CD8-positive, alpha-beta memory T cell (primary cell): ENCODE measurements at places on chromosomes 7 and 10. TPM values are rescaled to one million over a fixed set of nuclear protein-coding genes. Genes with fewer than 3 reads are reported as not detected.
A peak's percentile ranks its signal among the peaks of the same experiment; 100 is the strongest.

CALCR gene
- total RNA-seq, result not detected

DNA sequence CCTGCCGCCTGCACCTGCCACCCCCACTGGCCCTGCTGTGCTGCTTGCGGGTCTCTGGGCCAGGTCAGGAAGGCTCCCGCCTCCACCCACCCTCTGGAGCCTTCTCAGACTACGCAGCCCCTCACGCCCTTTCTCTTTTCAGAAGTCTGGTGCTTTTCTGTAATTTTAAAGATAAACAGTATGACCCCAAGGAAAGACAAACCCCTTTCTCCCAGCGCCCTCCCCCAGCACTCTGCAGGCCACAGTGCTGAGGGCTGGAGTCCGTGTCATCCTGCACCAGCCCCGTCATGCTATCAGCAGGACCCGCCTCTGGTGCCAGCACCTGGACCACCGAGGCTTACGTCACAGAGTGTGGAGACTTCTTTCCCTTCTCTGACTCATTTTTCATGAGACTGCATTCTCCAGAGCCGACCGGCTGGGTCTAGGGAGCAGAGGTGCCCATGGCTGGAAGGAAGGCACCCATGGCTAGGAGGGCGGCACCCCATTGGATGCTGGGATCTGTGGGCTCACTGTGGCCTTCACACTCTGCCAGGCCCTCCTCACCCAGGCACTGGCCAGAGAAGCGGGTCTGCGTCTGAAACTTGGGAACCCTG lies 53.4 kb downstream of the CFAP46 start:
- no peak overlapping the region for H3K27ac ChIP-seq
- H3K4me1 ChIP-seq, result no peaks in the 10 kb centered on the region
- H3K36me3 ChIP-seq, result no peaks in the 10 kb centered on the region
- H3K4me3 ChIP-seq, result no peak overlapping the region

DNA sequence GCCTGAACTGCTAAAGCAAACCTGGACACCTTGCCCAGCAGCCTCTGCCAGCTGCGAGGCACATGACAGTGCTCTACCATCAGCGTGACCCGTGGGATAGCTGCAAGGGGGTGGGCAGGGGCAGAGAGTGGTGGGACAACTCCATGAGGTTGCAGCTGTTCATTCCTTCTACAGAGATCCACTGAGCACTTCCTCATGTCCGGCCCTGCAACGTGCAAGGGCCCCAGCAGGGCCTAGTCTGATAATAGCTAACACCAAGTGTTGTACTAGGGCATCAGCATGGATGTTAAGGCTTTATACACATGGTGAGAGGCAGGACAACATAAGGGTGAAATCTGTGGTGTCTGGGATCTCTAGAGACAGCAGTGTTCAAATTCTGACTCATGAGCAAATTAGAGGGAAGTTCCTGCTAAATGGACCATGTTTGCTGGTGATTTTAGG lies 14.3 kb downstream of the NOD1 start:
- no peaks in the 10 kb centered on the region for H3K36me3 ChIP-seq
- DNase-seq, result no peak
- H3K27ac ChIP-seq, result no peak overlapping the region
- peaks cover 11% of the 10 kb centered on the region for H3K4me1 ChIP-seq
- no peaks in the 10 kb centered on the region for H3K27me3 ChIP-seq

DNA sequence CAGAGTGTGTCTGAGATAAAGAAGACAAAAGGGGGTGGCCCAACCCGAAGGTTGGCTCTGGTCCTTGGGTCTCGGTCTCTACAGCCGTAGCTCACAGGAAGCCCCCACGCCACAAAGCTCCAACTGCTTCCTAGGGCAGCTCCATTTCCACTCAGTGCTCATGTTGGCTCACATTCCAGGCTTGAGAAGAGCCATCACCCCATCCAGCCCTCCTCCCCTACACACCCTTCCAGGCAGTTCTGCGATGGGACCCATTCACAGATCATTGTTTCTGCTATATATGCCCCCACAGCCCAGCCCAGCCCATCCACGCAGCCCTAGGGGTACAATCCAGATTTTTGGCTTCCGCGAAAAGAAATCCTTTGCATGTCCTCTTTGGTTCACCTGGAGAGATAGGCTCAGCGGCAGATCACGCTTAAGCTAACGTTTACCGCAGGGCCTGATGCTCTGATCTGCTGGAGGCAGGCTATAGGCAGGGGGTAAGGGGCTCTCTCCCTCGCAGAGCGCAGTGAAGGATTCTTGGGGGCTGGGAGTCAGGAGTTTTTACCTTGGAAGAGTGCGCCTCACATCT lies 6.2 kb upstream of the HOXA11 start:
- H3K4me3 ChIP-seq, result no peak overlapping the region
- H3K27ac ChIP-seq, result no peak overlapping the region
- peaks cover 39% of the 10 kb centered on the region for H3K4me1 ChIP-seq
- DNase-seq, result no peak
- H3K27me3 ChIP-seq, result peaks cover 88% of the 10 kb centered on the region
- no peaks in the 10 kb centered on the region for H3K36me3 ChIP-seq

- no peaks in the 10 kb centered on the region for H3K27me3 ChIP-seq
- no peak overlapping the region for H3K4me3 ChIP-seq
- no peak for DNase-seq
- H3K4me1 ChIP-seq, result no peaks in the 10 kb centered on the region
- H3K36me3 ChIP-seq, result no peaks in the 10 kb centered on the region
- peak overlapping the region; percentile 54 for H3K27ac ChIP-seq
These were observed 68.3 kb upstream of the FAM171A1 start for GRCh38 chr10:15439341-15439842.

DNA sequence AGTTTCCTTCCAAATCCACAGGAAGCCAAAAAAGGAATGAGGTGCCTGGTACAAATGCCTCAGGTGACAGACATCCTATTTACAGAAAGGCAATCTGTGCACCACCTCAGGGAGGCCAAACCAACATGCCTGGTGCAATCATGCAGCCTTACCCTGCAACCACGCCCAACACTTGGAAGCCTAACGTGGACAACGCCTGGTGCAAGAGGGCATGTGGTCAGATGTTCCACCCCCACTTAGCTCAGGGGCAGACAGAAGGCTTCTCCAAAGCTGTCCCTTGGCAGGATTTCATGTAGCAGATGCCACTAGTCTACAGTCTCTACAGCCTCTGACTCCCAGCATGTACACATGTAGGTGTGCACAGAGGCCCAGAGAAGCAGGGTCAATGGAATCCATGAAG lies 89.5 kb downstream of the KCNMA1 start:
- H3K4me1 ChIP-seq, result no peaks in the 10 kb centered on the region
- H3K4me3 ChIP-seq, result no peak overlapping the region
- H3K27ac ChIP-seq, result no peak overlapping the region
- no peaks in the 10 kb centered on the region for H3K27me3 ChIP-seq
- H3K36me3 ChIP-seq, result no peaks in the 10 kb centered on the region
